ENCODE measurements at places on chromosomes 1 and 21. TPM values are rescaled to one million over a fixed set of nuclear protein-coding genes. Genes with fewer than 3 reads are reported as not detected.

GRCh38 chr21:41245509-41246135 lies 71.0 kb upstream of the FAM3B start:
- no peak for DNase-seq

DNA sequence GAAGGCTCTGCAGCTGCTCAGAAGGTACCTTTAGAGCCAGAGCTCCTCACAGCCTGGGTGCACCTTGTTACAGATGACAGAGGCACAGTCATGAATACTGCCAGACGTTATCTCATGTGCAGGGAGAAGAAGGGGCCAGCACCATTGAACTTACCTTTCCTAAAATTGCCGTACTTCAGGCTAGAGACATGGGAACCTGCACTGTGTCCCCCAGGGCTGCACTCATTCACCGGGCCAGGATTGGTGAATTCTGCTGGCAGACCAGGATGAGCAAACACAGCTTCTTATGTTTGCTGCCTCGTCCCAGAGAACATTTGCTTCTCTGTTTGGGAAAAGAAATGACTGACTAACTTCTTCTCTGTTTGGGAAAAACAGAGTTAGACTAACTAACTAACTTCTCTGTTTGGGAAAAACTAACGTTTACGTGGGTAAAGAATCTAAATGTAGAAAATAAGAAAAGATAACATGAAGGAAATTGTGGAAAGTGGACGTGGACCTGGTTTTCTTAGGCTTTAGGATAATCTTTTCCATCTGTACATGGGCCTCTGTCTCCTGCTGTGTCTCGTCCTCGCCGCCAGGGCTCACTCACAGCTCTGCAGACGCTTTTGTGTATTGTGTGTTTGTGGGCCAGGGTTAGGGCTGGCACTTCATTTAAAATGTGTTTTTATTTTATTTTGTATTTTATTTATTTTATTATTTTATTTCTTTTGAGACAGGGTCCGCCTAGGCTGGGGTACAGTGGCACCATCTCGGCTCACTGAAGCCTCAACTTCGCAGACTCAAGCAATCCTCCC lies 9.9 kb downstream of the OBSCN start:
- DNase-seq, result no peak

GRCh38 chr1:14442669-14443068 lies 155.8 kb upstream of the KAZN start:
- no peak for DNase-seq

- DNase-seq, result no peak
These were observed 483.4 kb downstream of the PLPP3 start for GRCh38 chr1:56095696-56096665.

- no peak for DNase-seq
These were observed 101.1 kb upstream of the JUN start for GRCh38 chr1:58884706-58885661.

DNA sequence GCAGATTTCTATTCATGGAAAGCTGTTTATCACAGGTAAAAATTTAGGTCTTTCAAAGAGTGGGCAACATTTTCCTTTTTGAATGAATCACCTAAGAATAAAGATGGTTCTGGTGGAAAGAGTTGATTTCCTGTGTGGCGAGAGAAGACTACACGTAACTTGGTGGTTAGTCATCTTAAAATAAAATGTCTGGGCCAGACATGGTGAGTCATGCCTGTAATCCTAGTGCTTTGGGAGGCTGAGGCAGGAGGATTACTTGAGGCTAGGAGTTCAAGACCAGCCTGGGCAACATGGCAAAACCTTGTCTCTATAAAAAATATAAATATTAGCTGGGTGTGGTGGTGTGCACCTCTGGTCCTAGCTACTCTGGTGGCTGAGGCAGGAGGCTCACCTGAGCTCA lies 65.7 kb downstream of the DISP1 start:
- no peak for DNase-seq

DNA sequence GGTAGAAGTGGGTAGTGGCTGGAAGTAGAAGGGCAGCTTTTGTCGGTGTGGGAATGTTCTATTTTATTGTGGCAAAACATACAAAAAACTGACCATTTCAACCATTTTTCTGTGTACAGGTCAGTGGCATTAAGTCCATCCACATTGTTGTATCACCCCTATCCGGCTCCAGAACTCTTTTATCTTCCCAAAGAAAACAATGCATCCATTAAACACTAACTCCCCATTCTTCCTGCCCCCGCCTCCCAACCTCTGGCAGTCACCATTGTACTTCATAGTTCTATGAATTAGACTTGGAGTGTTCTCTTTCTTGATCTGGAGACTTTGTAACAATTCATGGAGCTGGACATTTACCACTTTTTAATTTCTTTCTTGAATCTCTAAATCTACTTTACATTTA lies 55.7 kb downstream of the DEGS1 start:
- DNase-seq, result no peak

GRCh38 chr1:246800356-246800755 lies 76.1 kb downstream of the SCCPDH start:
- no peak for DNase-seq

- DNase-seq, result no peak
These were observed 8.5 kb upstream of the AKNAD1 start for GRCh38 chr1:108865316-108865910.

DNA sequence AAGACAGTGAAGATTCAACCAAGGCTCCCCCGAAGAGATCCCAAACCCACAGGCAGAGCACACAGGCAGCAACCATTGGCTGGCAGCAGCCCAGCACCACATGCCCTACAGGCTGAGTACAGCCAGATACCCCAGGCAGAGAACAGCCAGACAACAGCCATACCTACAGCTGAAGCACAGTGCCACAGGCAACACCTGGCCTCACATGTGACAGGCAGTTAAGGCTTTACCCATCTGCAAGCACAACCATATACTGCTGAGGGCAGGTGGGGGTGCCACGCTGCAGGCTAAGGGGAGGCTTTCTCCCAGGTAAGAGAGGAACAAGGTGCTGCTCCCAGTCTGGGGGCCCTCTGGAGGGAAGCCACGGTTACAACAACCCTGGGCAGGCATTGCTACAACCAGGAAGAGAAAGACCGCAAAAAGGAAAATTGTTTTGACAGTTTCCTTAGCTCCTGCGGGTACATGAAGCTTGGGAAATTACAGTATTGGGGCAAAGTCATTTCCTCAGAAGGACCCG lies 12.3 kb downstream of the CHIT1 start:
- no peak for DNase-seq

GRCh38 chr1:147771226-147772125 lies 11.1 kb upstream of the GJA5 start:
- DNase-seq, result no peak

DNA sequence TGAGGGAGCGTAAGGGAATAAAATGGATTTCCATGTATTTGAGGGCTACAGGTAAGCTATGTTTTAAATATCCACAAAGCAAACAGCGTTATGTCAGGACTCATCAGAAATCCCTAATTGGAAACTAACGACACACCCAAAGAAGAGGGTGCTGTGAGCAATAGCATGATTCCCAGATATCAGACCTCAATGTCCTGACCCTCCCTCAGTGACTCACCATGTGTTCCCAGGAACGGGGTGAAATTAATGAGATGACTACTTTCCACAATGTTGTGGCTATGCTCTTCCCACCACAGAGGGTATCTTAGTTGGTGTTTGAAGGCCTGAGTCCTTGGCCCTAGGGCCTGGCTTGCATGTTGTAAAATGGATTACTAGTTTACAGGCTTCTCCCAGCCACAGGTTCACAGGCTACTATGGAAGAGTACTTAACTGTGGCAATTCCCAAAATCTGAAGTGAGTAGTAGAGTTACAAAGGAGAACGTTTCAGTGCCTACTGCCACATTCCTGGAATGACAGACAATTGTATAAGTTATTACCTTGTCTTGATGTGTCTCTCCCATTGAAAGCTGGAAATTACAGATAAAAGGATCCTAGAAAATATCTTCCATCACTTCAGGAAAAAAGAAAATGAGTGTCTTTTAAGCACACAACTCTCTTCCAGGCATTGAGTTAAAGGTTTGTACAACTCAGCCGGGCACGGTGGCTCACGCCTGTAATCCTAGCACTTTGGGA lies 1.7 kb upstream of the KRTAP11-1 start:
- DNase-seq, result no peak

DNA sequence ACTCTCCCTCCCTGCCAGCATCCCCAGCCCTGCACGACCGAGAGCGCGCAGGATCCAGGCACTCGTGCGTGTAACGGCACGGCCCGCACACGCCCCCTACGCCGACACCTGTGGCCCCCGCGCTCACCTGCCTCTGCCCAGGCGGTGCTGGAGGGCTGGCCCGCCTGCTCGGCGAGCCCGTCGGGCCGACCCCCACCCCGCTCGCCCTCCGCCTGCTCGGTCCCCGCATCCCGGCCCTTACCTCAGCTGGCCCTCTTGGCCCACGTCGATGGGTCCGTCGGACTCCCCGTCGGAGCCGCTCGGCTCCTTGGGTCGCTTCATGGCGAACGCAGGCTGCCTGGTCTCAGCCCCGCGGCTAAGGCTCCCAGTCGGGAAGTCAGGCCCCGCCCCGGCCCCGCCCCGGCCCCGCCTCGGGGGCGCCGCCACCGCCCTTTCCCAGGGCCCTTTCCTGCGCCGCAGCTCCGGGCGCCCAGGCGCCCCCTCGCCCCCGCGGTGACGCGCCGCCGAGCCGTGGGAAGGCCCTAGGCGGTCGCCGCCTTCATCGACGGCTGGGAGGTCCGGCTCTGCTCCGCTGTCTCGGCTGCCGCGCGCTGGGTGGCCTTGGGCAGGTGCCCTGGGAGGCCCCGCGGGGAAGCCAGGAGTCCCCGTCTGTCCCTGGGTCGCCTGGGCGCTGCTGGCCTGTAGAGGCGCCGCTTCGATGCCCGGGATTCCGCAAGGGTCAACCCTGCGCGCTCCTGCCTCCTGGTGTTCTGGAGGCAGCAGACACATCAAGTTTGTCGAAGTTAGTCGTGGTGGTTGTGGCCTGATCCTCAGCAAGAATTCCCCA lies at the start of gene HEYL:
Gene HEYL, minus strand, starts transcription at position 339 of the 826 bp plus-strand sequence. Its CDS starts 18 bp downstream, at position 321.
- DNase-seq, result peak; percentile 89

DNA sequence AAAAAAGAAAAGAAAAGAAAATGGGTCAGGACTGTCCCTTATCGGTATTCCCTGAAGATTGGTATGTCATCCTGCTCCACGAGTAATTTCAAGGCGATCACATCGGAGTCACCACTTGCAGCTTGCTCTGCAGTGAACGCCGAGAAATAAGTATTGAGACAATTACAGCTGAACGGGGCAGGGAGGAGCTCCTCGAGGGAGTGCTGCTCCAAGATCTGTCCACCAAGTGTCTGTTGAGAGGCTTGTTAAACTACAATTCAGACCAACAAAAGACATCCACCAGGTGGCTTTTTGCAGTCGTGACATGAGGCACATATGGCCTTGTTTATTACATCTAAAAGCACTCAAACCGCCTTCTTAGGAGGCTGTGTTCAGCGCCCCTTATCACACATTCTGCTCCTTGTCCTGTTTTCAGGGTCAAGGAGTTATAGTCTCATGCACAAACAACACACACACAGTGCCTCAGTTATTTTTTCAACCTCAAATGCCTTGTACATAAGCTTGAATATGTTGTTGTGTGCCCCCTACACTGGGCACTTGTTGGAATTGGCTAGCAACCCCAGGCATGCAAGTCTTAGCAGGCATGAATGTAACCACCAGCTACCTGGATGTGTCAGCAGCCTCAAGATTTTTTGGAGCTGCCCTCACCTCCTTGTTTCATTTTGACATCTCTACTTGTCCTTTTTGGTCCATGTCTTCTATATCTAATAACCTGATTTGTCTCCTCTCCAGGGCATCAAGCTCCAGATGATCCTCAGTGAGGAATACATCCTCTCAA lies 13.0 kb upstream of the CD48 start:
- no peak for DNase-seq

DNA sequence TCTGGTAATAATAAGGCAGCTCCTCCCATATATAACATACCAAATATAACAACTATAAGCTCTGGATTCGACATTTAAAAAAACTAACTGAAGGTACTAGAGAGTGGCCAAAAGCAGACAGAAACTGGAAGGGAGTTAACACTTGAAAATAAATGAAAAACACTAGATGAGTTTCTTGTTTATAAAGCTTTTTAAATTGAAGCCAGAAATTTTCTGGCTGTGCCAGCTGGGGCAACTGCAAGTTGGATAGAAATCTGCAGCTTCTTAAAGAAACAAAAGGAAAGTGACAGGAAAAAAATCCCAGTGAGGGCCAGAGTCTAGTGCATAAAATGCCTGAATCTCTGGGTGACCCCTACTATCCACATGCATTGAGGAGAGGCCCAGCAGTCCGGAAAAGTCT lies 432.7 kb downstream of the SMYD3 start:
- no peak for DNase-seq

DNA sequence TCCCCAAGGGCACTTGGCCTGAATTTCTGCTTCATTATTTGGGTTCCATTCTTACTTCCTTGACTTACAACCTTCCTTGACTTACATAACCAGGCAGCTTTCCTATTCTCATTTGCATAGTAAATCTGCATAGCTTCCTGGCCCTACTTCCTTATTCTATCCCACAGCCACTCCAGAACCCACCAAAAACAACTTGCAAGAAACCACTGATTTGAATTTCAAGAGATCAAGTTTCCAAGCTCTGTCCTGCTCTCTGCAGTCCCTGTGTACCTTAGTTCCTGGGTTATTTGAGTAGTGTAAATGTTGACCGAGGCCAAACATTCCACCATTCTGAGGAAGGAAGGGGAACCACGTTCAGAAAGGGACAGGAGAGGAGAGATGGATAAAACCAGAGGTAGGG lies 603.3 kb downstream of the PTPRC start:
- DNase-seq, result no peak

DNA sequence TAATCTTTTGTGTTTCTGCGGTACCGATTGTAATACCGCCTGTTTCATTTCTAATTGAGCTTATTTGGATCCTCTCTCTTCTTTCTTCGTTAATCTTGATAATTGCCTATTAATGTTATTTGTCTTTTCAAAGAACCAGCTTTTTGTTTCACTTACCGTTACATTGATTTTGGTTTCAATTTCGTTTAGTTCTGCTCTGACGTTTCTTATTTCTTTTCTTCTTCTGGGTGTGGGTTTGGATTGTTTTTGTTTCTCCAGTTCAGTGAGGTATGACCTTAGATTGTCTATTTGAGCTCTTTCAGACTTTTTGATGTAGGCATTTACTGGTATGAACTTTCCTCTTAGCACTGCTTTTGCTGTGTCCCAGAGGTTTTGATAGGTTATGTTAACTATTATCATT lies 9.4 kb downstream of the OR2M2 start:
- no peak for DNase-seq

- DNase-seq, result no peak
These were observed 33.8 kb upstream of the EYA3 start for GRCh38 chr1:28122183-28122582.

GRCh38 chr1:168386949-168387586 lies 106.4 kb downstream of the TBX19 start:
- DNase-seq, result peak; percentile 85

ZBTB21 gene
- 16.0 TPM for total RNA-seq

OR2L5 gene
- total RNA-seq, result 0.29 TPM

SLC26A9 gene
- total RNA-seq, result not detected

PLD5 gene
- 0.49 TPM for total RNA-seq

EIF3I gene
- 103 TPM for total RNA-seq

ANGPTL1 gene
- 15.6 TPM for total RNA-seq

PIK3C2B gene
- total RNA-seq, result 72.2 TPM

KAZN gene
- 149 TPM for total RNA-seq

FBLIM1 gene
- total RNA-seq, result 37.9 TPM

OVAAL gene
- not detected for total RNA-seq

RIPPLY3 gene
- total RNA-seq, result not detected

AKR7A3 gene
- 1.4 TPM for total RNA-seq

Data from spleen (tissue), 13 donors.